ENCODE measurements at places on chromosomes 2 and 18.

DNA sequence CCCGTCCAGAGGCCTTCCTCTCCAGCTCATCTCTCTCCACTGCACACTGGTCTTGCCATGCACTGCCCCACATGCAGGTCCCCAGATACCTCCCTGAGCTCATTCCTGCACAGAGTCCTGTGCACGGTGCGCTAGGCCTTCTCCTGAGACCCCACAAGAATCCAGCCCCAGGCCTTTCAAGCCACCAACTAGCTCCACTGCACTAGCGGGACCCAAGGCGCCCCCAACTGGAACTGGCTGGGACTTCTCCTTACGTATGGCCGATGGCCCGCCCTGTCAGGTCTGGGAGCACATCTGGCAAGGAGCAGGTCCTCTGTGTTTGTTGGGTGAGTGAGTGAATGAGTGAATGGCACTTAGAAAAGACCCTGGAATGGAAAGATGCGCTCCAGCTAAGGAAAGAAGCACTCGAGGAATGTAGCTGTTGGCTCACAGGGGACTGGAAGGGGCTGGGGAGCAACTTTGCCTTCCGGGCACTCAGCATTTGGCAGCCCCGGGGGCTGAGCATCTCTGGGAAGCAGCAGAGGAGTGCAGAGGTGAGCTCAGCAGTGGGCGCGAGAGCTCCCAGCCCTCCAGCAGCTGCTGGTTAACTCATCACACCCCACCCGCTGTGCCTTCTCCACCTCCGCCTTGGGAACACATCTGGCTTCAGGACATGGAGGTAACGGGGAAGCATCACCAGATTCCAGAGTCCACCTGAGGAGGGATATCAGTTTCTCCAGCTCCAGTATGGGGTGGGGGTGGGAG, 223.1 kb downstream of the GLI2 start:
- DNase-seq: no peak

DNA sequence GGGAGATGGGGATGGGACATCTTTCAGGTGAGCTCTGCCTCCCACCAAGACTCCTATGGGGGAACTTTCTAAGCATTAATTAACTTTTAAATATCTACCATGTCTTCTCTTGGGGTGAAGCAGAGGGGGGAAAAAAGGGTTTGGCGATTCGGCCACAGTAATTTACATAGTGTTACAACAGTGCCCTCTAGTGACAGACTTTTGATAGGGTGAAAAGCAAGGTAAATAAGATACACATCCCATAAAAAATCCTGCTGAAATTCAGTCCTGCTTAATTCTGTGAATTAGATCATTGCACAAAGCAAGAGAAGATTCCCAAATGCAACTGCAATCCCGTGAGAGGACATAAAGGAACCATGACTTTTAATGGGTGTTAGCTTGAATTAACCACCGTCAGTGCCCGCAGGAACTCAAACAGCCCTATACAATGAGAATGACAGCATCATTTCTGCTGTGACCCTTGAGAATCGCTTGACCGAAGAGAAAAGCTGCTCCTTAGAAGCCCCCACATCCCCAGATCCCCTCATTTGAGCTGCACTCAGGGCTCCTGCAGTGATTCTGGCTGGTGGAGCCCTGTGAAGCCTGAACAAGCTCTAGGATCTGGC, 32.8 kb downstream of the FAM124B start:
- no peak for DNase-seq

DNA sequence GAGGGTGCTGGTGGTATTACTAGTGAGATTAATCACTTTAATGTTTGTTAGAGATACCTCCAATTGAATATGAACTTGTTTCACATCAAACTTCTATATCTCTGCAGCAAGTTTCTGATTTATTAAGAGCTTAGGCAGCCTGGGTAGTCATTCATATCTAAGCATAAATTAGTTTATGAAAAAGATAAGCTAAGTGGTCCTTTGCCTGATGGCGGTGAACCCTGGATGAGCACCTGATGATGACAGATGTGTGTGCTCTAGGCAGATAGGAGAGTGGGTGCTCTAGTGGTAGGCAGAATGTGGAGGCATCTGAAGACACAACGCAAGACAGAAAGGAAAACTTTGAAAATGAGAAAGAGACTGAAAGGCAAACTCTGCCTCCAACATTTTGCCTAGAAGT, 5.0 kb downstream of the FKBP7 start:
- no peak for DNase-seq

- DNase-seq: no peak
Measured at GRCh38 chr2:127196998-127197397, 23.1 kb downstream of the CYP27C1 start.

DNA sequence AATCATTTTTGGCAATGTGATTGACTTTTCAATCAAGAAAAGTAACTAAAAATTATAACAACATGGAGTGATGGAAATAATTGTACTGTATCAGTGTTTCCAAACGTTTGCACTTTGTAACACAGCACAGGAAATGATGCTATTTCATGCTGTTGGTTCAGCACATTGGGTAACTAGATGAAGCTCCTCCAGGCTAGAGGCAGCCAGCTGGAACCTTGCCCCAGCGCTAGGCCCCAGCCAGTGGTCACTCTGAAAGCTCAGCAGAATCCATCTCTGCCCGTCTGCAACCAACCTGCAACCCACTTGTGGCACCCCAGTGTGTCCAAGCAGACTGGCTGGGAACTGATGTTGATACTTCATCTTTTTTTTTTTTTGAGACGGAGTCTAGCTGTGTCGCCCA, 15.3 kb downstream of the UNC50 start:
- DNase-seq: no peak

GRCh38 chr2:187302116-187302515, 145.9 kb downstream of the CALCRL start:
- DNase-seq: no peak

GRCh38 chr2:166881177-166881576, 7.1 kb upstream of the XIRP2 start:
- DNase-seq: no peak

- DNase-seq: no peak
Measured at GRCh38 chr2:47259829-47260228, 104.7 kb upstream of the STPG4 start.

DNA sequence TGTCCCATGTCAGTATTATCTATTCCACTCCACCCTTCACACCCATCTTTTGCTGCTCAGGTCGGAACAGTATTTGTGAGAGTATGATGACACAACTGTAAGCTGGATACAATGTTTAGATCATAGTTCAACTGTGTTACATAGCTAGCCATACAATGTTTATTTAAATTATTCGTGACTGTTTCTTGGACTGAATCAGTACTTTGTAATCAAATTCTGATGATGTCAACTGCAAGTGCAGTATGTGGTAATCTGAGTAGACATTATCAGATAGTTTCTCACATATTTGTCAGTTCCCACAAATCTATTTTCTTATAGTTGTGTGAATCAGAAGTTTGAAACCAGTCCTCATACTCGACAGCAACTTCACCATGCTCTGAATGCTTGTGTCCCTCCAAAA, 177.6 kb downstream of the ZNF407 start:
- no peak for DNase-seq

DNA sequence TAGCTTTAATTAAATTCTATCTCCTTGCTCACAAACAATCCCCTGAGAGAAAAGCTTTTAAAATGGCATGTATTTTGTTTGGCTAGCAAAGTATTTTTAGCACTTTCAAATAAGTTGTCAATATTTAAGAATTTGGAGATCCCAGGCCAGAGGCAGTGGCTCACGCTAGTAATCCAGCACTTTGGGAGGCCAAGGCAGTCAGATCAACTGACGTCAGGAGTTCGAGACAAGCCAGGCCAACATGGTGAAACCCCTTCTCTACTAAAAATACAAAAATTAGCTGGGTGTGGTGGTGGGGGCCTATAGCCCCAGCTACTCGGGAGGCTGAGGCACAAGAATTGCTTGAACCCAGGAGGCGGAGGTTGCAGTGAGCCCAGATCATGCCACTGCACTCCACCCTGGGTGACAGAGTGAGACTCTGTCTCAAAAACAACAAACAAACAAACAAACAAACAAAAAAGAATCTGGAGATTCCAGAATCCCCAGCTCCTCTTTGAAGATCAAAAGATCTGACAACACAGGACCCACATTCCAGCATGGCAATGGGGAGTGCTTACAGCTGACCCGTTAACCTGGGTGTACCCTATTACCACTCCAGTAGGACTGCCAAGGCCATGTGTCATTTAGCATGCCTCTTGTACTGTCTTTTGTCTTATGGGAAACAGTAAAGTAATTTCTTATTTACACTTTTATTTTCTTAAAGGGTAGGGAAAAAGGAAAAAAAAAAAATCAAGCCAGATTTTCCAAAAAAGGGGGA, 21.9 kb downstream of the SLC40A1 start:
- no peak for DNase-seq

DNA sequence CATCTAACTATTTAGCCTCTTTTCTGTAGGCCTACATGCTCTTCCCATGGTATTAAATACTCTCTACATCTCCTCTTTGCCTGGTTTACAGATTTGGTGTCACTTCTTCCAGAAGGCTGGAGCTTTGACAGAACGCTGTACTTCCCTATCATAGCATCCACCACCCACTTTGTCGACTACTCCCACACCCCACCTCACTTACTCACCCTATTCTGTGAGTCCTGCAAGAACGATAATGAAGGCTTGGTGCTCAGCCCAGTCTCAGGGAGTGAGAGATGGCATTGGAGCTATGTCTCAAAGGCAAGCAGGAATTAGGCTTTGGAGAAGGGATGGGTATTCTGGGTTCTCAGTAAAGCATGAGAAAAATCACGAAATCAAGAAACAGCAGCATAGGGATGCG, 20.3 kb upstream of the KDM3A start:
- no peak for DNase-seq

GRCh38 chr2:230749111-230749510, 36.5 kb downstream of the CAB39 start:
- no peak for DNase-seq

- no peak for DNase-seq
Measured at GRCh38 chr18:12456441-12456840, 48.7 kb downstream of the PRELID3A start.

DNA sequence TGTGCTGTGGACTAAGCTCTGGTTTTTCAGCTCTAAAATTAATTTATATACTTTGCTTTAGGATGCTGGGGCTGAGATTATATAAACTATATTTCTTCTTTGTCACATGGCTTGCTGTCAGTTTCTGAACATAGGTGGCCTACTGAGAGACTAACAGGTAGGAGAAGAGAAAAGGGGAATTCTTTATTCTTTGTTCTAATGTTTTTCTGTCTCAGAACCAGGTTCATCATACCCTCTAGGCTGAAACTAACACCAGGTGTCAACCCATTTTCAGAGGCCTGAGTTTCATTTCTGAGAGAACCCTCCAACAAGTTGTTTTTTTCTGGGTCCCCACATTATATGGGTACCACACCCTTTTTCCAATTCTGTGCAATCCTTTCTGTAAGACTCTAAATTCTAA, 843.6 kb downstream of the TRIB2 start:
- no peak for DNase-seq

DNA sequence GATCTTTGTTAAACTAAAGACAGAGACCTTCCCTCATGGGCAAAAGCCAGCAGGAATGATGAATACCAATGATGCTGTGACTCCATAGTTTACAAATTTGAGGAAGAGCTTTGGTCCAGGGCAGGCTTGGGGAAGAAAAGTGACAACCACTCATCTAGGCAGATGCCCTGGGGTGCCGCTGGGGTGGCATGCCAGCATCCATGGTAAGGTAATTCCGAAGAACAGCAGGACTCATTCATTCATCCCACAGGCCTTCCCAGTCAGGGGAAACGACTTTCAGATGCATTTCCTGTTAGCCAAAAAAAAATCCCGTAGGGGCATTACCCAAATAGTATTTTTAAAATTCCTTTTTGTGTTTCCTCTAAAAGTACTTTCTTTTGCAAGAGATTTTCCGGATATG, 180.7 kb upstream of the SERPINE2 start:
- DNase-seq: no peak

DNA sequence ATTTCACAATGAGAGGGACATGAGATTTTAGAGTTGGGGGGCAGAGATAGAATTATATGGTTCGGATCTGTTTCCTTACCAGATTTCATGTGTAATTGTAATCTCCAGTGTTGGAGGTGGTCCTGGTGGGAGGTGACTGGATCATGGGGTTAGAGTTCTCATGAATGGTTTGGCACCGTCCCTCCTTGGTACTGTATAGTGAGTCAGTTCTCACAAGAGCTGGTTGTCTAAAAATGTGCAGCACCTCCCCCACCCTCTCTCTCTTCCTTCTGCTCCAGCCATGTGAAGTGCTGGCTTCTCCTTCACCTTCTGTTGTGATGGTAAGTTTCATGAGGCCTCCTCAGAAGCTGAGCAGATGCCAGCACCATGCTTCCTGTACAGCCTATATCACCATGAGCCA, 138.1 kb downstream of the SCG2 start:
- no peak for DNase-seq

GRCh38 chr2:12009323-12009905, 263.0 kb downstream of the LPIN1 start:
- DNase-seq: no peak

DNA sequence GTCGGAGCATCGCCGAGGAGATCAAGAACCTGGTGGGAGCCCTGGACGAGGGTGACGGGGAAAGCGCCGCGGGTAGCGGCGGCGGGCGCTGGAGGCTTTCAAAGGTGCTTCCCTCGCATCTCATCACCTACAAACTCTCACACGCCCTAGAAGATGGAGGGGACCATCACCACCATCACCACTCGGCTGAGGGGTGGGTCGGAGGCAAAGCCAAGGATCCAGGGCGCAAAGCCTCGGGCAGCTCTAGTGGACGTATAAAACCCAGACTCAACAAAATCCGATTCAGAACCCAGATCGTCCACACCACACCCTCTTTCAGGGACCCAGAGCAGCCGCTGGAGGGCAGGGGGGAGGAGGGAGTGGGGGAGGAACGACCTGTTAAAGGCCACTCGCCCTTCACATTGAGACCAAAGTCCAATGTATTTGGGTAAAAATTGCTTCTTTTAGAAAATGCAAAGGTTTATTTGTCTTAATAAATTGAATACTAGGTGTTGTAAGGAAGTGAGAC, 1.5 kb downstream of the SOWAHC start:
- DNase-seq: no peak

- no peak for DNase-seq
Measured at GRCh38 chr2:2827046-2827636, 496.1 kb upstream of the MYT1L start.

DNA sequence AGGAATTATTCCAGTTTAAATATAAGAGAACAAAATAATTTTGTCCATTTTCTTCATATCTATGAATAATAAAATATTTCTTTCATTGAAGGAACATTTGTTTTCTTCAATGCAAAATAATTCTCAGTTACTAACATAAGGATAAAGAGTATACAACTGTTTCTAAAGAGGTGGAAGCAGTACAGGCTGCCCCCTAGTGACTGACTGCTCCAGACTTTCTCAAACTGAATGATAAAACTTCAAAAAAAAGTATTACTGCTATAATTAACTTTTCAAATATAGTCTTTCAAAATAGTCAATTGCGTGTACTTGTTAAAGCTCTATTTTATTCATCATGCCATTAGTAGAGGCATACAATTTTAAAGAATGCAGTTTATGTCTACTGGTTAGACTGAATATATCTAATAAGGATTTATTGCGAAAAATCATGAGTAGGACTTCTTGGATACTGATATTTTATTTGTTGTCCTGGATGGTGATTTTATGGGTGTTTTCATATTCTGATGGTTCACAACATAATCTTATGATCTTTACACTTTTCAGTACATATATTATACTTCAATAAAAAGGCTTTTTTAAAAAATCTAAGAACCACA, 100.1 kb downstream of the WDPCP start:
- no peak for DNase-seq
